Stimulated activated CD4-positive, alpha-beta T cell treated with anti-CD3 and anti-CD28 coated beads, TNF-alpha, amount 100 ng/mL, for 4 hours (primary cell): ENCODE measurements at places on chromosomes 11 and 22.

GRCh38 chr11:102267609-102268008, 49.7 kb upstream of the BIRC3 start:
- DNase-seq: no peak

GRCh38 chr22:24310969-24311368, 40.3 kb downstream of the SPECC1L start:
- DNase-seq: no peak

DNA sequence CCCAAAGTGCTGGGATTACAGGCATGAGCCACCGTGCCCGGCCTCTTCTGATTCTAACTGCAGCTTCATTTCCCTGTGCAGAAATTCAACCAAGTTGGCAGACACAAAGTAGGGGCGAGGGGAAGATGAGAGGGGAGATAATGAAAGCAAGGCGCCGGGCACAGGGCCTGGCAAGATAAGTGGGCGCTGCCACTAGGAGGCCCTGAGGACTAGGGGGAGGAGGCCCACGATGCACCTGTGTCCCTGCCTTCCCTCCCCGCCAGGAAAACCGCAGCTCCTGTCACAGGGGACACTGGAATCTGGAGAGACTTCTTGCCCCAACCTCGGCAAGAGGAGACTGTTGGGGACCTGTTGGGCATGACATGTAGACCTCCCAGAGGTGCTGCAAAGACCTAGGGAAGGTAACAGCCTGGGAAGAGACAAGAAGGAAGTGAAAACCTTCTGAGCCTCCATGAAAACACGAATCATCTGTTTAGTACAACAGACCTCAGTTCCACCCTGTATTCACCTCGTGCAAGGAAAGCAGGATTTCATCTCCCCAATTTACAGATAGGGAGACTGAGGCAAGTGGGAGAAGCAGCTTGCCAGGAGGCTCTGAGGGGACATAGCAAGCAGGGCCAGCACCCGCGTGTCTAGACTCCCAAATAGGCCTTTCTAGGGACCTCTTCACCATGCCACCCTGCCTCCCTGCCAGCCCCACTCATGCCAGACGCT, 3.1 kb upstream of the LGALS1 start:
- DNase-seq: no peak

GRCh38 chr11:108786281-108786990, 121.6 kb downstream of the DDX10 start:
- no peak for DNase-seq

GRCh38 chr11:80837051-80837450, 1396.2 kb upstream of the TENM4 start:
- no peak for DNase-seq

DNA sequence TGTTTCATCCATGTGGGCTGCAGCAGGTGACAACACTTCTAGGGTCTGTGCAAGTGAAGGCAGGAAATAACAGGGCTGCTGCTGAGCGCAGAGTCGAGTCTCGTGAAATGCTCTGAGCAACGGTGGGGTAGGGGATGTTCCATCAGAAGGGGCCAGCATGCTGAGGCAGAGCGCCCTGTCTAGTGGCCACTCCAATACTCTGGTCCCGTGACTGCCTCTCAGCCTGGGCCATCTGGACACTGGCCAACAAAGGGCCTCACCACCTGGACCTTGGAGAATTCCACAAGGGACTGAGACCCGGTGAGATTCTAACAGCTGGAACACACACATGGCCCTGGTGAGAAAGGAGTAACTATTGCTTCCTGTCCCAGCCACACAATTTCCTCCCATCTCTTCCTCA, 375.7 kb downstream of the SHANK2 start:
- DNase-seq: no peak

- DNase-seq: no peak
Observed at GRCh38 chr22:24473284-24473683, 21.8 kb upstream of the UPB1 start.

- no peak for DNase-seq
Observed at GRCh38 chr11:75186999-75187398, 36.1 kb downstream of the SLCO2B1 start.

- no peak for DNase-seq
Observed at GRCh38 chr11:104728927-104729326, 169.3 kb downstream of the CASP12 start.

- DNase-seq: no peak
Observed at GRCh38 chr22:47996446-47996857, 1234.0 kb downstream of the TBC1D22A start.

DNA sequence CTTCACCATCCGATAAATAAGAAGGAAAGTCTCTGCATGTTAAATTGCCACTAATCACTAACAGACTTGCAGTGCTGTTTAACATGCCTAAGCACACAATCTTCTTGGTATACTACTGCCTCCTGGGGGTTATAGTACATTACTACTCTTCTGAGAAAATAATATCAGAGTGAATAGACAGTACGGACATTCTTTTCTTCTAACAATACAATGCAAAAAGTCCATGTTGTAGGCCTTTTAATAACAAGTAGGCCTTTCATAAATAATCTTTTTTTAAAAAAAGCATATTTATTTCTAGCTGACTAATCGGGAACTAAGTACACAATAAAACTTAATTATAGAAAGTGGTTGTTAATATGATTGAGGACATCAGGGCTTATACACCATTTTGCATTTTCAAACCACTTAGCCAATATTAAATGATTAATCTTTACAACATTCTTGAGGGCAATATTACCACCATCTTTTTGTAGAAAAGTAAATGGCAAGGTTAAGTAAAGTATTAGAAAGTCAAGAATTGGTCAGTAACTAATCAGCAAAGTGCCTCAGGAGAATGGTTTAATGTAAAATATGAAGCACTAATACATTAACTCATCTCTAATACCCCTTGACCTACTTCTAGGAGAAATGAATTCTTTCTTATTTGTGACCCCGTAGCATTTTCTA, 84.7 kb downstream of the TTC28 start:
- no peak for DNase-seq

DNA sequence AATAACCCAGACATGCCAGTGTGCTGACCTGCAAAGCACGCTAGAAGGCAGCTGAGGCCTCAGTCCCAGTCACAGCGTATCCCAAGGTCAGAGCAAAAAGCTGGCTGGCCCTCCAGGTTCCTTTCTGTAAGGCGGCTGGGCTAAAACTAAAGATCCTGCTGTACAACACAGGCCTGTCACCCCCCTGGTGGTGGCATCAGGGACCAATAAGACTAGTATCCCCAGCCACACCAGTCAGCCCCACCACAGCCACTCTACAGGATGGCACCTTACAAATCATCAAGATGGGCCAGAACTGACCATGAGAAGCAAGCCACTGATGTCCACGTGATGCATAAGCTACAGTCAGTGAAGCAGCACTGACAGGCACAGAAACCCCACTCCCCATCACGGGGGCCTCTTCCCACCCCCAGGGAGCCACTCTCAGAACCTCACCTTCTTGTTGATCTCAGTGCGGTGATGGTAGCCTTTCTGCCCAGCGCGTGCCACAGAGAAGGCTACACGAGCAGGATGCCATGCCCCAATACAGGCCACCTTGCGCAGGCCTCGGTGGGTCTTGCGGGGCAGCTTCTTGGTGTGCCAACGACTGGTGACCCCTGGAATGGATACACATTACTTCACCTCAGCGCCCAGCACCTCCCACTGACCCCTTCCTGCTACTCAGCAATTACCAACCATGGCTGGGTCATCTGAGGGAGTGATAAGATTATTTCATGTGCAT, 5.0 kb downstream of the RPL3 start:
- no peak for DNase-seq

DNA sequence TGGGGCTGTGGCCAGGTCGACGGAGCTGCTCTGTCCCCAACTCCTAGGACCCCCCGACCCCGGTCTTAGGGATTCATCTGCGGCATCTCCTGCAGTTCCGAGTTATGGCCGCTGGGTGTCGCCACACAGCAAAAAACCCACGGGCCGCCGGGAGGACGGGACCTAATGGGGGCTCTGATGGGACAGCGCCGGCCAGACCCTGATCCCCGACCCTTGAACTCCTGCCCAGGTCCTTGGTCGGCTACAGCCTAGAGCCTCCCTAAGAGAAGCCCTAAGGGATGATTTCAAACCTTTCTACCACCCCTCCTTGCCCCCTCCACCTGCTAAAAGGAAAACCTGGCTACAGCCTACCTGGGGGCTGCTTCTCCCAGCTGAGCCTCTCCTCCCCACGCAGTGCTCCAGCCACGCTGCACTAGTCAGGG, 30.8 kb upstream of the LRRC10B start:
- DNase-seq: peak; percentile 21

DNA sequence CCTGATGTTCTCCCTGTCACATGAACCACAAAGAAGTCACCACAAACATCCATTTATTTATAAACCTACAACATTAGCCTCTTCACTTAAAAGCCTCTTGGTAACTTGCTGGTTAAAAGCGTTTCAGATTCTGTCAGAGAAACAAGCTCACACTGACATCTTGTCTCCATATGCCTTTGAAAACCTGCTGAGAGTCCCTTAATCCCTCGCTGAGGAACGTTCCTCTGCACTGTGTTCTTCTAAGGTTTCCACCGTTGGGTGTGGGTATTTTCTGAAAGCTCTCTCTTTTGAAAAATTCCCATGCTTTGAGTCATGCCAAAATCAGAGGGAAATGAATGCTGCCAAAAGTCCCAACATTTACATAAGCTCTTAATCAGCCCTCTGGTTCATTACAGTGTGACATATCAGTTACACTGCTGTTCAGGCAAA, 149.8 kb downstream of the CCDC34 start:
- no peak for DNase-seq

GRCh38 chr22:43992331-43992821, 31.7 kb upstream of the PARVB start:
- DNase-seq: no peak

GRCh38 chr11:12182676-12183541, 72.5 kb downstream of the MICAL2 start:
- no peak for DNase-seq

DNA sequence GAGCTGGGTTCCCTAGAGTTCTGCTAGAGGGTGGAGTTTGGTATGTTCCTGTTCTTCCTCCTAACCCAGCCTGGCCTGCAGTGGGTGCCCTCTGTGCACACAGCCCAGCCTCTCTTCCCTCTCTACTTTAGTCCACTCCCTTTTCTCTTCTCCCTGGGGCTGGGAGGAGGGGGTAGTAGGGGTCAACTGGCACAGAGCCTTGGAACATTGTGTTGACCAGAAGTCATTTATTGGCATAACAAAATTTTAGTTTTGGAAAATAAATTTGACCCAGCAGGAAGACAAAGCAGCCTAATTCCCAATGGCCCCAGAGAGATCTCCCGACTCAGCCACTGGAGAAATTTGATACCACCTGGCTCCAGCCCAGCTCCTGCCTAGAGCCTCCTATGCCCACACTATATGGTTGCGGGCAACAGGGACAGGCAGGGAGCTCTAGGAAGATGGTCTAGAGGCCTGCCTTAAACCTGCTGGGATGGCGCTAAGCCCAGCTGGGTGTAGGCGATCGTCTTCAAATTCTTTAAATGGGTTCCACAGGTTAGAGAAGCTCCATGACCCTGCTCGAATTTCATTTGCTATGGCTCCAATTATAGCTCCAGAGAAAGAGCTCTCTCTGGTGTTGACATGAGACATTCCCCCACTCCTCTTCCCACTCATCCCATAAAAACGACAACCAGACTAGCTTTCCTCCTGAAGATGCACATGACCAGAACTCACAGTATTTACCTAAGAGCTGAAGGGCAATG, 9.9 kb downstream of the PCSK7 start:
- no peak for DNase-seq

DNA sequence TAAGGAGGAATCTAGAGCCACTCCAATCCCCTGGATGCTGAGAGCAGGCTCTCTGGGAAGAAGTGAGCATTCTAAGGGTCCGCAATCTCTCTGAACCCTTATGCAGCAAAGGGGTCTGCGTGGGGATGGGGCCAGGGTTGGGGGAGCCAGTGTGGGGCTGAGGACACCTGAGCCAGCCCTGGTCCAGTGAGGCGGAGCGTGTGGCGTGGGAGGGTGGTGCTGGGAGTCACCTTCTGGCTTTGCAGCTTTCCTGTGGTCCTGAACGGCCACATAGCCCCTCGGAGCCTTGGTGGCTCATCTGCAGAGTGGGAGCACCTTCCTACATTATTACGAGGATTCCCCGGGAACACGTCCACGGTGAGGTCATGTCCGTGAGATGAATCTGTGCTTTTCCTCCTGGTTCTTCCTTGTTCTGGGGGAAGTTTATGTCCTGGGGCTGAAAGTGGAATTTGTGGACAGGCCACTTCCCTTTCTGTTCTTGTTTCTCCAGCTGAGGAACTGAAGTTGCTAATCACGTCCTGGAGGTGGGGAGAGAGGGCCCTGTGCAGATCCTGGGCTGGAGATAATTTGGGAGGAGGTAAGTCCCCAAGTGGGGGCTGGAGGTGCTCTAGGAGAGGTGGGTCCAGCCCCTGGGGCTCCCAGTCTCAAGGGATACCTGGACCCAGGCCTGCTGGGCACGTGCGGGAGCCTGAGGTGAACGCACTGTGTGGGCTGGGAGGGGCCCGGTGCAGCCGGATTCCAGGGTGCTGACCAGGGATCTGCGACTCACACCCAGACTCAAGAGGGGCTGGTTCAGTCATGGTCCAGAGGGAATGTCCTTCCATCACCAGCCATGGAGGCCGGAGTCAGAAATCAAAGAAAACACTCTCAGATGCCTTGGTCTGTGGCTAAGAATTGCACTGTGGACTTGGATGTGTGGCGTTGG, 6.1 kb downstream of the MRGPRE start:
- no peak for DNase-seq

DNA sequence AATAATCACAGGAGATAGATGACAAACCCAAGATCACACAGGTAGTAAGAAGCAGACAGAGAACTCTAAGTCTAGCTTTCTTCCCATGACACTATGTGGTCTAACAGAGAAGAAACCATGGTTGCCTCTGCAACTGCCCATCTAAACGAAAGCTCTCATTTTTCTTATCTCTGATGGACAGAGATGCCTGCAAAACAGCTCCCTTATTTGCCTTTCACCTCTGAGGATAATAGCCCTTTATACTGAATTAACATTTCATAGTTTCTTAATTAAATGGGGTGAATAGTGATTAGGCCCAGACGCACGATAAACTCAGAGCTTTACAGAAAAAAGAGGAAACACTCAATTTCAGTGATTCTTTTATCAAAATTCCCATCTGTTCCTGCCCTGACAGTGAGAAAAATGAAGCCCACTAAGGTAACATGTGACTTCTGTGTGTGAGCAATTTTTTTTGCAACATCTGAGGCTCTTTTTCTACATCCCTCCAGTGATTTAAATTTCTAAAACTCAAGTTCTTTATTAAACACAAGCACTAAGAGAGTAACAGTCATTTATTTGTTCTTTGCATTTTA, 24.6 kb downstream of the OR2AG2 start:
- DNase-seq: no peak

DNA sequence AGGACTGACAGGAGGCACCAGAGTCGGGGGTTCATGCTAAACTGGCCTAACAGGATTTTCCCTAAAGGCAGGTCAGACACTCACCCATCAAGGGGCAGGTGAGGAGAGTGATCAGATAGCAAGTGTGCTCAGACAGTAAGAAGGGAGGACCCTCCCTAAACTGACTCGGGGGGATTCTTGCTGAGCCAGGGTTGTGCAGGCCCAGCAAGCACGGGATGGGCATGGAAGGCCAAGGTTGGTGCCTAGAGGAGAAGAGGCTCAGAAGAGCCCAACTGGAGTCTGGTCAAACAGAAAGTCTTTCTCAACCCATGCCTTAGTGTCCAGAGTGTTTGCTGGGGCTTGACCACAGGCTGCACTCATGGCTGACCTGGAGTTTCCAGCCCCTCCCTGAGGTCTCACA, 6.2 kb upstream of the APOL1 start:
- no peak for DNase-seq

GRCh38 chr11:125173556-125173955, 9.0 kb downstream of the PKNOX2 start:
- DNase-seq: no peak

GRCh38 chr11:61709110-61709509, 28.9 kb downstream of the DAGLA start:
- no peak for DNase-seq
